SJSA1 (cell line): ENCODE measurements at places on chromosomes 1 and 21.

DNA sequence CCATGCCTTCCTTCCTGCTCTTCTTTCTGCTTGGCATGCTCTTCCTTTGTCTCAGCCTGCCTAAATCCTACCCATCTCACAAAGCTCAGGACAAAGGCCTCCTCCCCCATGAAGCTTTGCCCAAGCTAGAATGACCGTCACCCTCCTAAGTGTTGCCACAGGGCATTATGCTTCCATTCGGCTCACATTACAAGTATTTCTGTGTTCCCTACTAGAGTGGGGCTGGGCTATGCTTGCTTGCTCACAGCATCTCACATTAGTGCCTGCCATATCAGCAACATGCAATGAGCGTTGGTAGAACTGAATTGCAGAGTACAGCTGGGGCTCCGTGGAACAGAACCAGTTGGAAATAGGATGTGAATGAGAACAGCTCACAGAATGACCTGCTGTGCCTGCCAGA lies 82.8 kb downstream of the CD58 start:
- DNase-seq, result no peak

- no peak for DNase-seq
Measured at GRCh38 chr21:45225741-45226327, 61.9 kb downstream of the POFUT2 start.

GRCh38 chr1:112325504-112325903 lies 70.5 kb upstream of the CTTNBP2NL start:
- no peak for DNase-seq

DNA sequence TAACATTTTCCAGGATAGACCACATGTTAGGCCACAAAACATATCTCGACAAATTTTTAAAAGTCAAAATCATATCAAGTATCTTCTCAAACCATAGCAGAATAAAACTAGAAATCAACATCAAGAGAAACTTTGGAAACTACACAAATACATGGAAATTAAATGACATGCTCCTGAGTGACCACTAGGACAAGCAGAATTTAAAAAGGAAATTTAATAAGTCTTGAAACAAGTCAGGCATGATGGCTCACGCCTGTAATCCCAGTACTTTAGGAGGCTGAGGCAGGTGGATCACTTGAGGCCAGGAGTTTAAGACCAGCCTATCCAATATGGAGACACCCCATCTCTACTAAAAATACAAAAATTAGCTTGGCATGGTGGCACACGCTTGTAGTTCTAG lies 26.4 kb upstream of the UTS2 start:
- DNase-seq, result no peak

- no peak for DNase-seq
Measured at GRCh38 chr1:11144570-11145256, 44.4 kb upstream of the ANGPTL7 start.

GRCh38 chr1:62175568-62176179 lies 19.0 kb upstream of the L1TD1 start:
- no peak for DNase-seq

DNA sequence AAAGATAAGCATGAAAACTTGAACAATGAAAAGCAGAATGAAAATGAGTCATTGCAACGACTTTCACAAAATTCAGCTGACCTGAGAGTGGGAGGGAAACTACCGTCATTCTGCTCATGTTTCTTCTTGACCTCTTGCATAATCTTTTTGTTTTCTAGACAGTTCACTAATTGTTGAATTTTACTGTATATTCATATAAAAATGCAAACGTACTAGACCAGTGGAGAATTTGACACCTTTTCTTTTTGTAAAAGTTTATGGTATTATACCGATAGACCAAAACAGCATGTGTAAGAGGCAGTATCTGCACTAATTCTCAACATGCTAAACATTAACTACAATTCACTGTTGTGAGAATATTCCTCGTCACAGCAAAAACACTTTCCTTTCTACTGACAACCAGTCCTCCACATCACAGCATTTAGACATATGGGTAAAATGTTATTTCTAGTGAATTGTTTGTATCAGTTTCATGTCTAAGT lies 137.8 kb downstream of the GREM2 start:
- no peak for DNase-seq

- DNase-seq, result no peak
Measured at GRCh38 chr1:185840880-185841279, 106.7 kb downstream of the HMCN1 start.

DNA sequence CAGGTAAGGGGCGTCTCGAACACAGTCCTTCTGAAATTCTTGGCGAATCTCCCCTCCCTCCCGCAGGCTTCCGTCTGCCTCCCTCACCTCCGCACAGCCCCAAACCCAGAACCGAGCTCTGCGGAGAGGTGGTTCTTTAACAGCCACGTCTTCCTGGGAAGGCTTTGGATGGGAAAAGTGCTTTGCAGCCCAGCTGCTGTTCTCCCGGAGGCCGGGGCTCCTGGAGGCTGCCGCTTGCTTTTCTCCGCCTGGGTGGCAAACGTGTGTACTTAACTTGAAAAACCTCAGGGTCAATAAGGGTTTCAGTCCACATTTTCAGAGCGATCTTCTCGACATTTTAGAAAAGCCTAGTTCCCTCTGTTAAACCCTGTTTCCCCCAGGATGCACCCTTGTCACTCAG lies 109.3 kb downstream of the PRDM16 start:
- DNase-seq, result no peak
